ENCODE measurements at places on chromosomes 1 and 21.

- no peak for DNase-seq
Measured at GRCh38 chr1:15934211-15935055, 41.5 kb downstream of the ZBTB17 start.

DNA sequence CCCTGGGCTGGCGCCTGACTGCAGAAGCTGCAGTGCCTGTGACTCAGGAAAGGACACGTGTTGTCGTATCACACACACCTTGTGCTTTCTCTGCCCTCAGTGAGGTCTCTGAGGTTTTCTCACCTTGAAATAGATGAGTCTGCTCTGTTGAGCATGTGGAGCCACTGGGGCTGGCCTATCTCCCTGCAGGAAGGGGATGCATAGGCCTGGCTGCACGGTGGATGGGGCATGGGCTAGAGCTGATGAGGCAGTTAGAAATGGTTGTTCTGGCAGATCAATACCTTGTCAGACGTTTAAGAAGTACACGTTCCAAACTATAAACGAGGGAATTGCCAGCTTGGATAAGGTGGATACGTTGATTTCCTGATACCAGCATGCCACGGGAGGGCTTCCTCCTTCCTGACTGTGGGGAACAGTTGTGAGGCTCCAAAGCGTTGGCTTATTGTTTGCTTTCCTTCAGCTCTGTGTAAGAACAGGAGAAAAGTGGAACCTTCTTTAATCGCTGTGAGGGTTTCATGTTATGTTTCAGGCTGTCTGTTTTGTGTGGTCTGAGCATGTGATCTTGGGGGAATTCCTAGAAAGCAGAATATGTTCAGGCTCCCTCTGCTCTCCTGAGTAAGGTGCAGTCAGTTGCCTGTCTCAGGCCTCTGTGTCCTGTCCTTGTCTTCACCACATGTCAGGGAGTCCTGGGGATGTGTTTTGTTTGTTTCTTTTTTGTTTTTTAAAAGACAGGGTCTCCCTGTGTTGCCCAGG, 44.8 kb downstream of the PCNT start:
- peak; percentile 25 for DNase-seq

- DNase-seq = peak; percentile 40
Measured at GRCh38 chr1:61724506-61724812, 482 bp downstream of the TM2D1 start.

- no peak for DNase-seq
Measured at GRCh38 chr1:94674876-94675275, 133.3 kb upstream of the F3 start.

GRCh38 chr1:209899948-209900347, 38.1 kb upstream of the SYT14 start:
- DNase-seq = no peak

DNA sequence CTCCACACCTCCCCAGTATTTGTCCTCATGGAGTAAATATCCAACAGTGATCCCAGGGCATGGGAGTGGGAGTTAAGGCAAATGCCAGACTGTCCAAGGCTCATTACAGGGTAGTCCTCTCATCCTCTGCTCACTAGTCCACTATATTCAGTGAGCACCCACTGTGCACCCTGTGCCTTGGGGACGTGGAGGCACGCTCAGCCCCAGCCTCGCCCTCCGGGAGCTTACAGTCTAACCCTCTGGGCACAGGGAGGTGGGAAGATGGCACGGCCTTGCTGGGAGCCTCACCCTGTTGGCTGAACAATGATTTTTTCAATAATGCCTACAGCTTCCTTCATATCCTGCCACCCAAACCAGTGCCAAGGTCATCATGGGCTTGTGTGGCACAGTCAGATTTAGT, 2.8 kb downstream of the HES2 start:
- DNase-seq = no peak

GRCh38 chr1:9603766-9604753, 15.3 kb downstream of the TMEM201 start:
- DNase-seq = no peak

DNA sequence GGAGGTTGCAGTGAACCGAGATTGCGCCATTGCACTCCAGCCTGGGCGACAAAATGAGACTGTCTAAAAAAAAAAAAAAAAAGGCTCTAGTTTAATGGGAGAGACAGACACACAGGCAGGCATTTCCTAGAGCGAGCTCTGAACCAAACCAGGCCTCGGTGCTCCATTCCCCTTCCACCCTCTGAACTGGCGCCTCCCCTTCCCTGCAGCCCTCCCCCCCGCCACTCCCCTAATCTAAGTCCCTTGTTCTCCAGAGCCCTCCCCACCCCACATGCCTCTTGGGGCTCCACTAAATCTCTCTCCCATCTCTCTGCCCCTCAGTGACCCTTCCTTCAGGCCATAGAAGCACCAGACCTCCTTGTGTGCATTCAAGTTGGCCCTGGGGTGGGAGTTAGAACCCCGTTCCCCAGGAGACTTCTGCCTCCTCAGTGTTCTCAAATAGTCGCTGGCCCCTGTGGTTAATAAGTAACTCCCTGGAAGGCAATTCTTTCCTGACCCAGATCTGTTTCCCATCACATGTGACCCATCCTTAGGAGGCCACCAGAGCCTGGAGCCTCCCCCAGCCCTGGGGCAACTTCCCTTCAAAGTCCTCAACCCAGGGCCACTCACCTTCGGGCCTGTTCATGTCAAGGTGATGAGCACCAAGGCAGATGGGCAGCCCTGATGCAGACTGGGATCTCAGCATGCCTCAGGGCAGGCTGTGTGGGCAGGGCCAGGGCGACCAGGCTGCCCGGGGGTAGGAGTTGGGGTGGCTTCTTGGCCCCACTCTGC, 42.6 kb upstream of the EPB41 start:
- no peak for DNase-seq

DNA sequence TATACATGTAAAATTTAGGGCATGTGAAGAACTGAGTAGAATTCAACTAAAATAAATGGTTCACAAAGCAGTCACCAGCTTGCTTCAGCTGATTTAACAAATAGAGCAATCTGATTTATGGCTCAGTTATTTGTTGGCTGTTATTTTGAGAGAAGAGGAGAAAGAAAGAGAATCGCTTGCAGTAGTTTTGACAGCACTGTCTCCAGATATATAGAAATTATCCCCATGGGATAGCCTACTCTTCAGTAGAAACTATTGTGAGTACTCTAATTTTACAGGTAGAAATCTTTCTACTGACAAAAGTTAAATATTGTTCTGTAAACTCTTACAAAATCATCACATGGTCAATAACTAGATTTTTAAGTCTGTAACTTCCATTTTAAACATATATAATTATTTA, 1098.2 kb downstream of the MRPL39 start:
- DNase-seq = no peak

DNA sequence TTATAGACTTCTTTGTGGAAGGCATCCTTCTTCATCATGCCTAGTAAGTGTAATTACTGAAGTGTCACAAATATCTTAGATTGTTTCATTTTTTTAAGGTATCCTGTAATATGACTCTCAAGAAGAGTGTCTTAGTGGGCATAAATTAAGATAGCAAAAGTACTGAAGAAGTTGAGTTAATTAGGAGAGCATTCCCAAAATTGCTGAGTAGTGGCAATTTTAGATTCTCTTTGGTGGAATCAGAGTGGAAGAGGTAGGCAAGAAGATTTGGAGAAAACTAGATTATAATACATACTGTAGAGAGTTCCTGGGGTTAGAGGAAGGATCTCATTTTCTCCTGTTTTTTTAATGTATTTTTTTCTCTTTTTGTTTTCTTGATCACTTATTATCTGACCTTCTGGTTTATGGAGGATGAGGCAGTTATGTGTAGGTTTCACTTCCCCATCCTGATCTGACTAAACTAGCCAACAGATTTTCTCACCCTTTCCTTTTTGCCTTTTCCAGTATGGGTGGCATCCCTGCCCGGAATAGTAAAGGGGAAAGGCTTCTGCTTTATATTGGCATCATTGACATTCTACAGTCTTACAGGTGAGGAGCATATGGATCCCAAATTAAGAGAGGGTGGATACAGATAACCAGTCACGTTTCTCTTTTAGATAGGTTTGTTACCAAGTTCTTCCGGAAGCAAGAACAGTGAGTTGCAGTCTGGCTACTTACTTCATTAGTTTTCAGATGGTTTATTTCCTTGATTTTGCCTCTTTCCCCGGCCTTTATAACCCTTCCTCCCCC, 16.7 kb upstream of the PSMD4 start:
- DNase-seq = peak; percentile 42

GRCh38 chr1:110948038-110948810, 15.5 kb downstream of the LRIF1 start:
- DNase-seq = peak; percentile 4

- DNase-seq = no peak
Measured at GRCh38 chr1:181739214-181739613, 255.9 kb downstream of the CACNA1E start.

DNA sequence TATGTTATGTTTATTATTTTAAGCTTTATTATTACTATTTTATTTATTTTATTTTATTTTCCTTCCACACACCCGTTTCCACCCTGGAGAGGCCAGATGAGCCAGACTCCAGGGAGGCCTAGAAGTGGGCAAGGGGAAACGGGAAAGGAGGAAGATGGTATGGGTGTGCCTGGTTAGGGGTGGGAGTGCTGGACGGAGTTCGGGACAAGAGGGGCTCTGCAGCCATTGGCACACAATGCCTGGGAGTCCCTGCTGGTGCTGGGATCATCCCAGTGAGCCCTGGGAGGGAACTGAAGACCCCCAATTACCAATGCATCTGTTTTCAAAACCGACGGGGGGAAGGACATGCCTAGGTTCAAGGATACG, 468 bp upstream of the MX1 start:
- DNase-seq = no peak

GRCh38 chr1:54289712-54290233, 89.8 kb downstream of the MRPL37 start:
- no peak for DNase-seq

DNA sequence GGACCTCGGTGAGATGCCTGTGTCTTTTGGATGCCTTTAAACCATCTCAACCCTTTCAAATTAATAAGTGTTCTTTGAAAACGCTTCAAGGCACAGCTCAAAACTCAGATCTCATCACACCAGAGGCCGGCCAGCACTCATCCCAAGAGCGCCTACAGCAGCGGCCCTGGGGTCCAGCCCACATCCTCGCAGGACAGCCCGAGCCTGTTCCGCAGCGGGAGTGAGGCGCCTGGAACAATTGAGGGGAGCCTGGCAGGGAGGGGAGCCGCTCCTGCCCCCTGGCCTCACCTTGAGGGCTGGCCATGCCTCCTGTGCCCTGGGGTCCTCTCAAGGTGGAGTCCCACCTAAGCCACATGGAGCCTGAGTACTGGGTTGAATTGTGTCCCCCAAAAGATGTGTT, 37.9 kb downstream of the ACOT7 start:
- DNase-seq = no peak

DNA sequence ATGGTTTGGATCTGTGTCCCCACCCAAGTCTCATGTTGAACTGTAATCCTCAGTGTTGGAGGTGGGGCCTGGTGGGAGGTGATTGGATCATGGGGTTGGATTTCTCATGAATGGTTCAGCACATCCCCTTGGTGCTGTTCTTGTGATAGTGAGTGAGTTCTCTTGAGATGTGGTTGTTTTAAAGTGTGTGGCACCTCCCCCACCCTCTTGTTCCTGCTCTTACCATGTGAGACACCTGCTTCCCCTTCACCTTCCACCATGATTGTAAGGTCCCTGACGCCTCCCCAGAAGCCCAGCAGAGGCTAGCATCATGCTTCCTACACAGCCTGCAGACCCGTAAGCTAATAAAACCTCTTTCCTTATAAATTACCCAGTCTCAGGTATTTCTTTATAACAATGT, 55.8 kb downstream of the SUSD4 start:
- DNase-seq = no peak

GRCh38 chr1:100631015-100631551, 88.5 kb upstream of the VCAM1 start:
- DNase-seq = peak; percentile 52

GRCh38 chr1:163670989-163671757, 349.4 kb downstream of the NUF2 start:
- no peak for DNase-seq

DNA sequence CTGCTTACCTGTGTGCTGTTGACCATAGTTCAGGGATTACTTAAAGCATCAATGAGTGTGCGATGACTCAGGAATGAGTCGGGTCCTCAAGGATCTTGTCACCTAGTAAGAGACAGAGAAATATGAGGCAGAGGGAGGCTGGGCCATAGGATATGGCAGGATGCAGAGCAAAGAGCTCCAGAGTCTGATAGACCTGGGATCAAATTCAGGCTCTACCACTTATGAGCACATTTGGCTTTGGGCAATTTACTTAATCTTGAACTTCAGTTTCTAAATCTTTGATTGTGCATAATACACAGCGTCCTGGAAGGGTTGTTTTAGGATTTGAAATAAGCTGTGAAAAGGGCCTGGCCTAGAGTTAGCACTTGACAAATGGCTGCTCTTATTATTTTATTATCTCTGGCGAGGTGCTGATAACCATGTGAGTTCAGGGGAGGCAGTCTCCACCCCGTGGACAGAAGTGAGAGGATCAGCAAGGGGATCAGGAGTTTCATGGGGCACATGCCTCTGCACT, 94.5 kb downstream of the ROR1 start:
- DNase-seq = no peak

DNA sequence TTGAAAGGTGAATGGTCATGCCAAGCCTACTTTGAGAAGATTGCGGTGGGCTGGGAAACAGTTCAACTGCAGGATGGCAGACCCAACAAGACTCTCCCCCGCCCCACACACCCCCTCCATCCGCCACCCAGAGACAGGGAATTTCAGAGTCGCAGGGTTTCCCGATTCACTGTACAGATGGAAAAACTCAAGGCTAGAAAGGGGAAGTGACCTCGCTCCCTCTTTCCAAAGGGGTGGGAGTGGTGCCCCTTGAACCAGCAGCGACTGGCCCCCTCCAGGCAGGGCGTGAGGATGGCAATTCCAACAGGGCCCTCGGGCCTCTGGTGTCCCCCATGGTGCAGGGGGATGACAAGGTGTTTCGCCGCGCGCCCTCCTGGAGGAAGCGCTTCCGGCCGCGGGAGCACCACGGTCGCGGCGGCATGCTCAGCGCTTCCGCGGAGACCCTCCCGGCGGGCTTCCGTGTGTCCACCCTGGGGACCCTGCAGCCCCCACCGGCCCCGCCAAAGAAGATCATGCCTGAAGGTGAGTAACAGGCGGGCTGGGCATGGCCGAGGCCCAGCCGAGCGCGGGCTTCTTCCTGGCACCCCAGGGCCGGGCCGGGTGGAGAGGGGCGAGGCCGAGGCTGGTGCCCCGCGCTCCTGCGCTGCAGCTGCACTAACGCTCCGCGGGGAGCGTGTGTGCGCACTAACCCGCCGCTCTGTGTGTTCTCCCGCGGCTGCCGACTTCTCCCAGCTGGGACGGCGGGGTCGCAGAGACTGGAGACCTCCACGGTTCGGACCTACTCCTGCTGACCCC, 10.4 kb downstream of the MYOG start:
- DNase-seq = peak; percentile 32

DNA sequence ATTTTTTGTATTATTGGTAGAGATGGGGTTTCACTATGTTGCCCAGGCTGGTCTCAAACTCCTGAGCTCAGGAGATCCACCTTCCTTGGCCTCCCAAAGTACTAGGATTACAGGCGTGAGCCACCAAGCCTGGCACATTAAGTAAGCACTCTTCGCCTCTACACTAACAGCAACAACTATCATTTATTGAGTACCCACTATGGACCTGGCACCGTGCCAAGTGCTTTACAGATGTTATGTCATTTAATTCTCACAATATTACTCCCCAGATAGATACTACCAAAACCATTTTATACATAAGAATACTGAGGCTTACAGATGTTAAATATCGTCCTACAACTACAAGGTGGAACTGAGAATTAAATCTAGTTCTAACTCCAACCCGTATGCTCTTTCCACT, 50.1 kb downstream of the TUT4 start:
- no peak for DNase-seq

Data from inflammatory macrophage treated with lipopolysaccharide for 1 hour (primary cell).